ENCODE measurements at places on chromosomes 6 and 20.

DNA sequence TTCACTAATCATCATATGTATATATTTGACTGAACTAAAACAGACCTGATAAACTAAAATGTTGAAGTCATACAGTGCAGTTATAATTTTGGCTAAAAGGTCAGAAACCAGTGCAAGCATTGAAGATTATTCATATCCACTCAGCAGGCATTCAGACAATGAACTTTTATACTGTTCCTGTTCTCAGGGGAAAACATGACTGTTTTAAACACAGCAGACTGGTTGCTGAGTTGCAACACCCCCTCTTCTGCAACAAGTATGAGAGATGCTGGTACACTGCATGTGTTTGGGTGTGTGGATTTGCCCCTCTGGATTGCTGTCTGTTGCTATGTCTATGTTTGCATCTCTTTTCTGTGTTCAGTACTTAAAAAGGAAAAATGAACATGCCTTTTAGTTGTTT, 206.8 kb downstream of the EYA4 start:
- no peak for ATAC-seq

DNA sequence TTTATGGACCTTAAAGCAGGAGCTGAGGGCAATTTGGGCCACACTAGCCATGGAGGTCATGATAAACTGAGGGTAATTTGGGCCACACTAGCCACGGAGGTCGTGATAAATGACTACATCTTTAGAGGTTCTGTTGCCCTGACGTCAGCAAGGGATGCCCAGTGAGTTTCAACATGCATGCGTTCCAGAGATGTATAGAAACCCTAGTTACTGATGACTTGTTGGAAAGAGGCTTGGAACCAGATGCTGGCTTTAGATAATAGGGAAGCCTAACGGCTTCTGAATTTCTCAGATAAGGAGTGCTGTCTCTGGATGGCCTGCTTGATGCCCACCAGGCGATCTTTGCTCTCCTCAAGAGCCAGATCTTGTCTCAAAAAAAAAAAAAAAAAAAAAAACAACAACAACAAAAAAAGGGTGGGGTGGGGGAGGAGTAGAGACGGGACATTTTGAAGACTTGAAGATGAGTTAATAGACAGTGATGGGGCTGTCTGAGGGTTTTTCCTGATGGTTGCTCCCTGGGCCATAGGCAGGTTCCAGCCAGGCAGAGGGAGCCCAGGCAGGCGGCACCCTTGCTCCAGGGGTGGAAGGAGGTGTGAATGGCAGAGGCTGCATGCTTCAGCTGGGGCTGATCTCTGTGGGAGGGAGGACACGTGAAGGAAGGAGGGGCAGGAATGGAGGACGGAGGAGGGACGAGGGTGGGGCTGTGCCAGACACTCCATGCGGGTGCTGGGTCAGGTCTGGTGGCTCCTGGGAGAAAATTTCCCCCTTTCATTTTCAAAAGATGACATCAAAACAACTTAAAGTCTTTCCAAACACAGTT, 27.0 kb upstream of the FRMD1 start:
- ATAC-seq, result no peak

- ATAC-seq, result no peak
Measured at GRCh38 chr6:113010196-113010989, 663.3 kb downstream of the RFPL4B start.

DNA sequence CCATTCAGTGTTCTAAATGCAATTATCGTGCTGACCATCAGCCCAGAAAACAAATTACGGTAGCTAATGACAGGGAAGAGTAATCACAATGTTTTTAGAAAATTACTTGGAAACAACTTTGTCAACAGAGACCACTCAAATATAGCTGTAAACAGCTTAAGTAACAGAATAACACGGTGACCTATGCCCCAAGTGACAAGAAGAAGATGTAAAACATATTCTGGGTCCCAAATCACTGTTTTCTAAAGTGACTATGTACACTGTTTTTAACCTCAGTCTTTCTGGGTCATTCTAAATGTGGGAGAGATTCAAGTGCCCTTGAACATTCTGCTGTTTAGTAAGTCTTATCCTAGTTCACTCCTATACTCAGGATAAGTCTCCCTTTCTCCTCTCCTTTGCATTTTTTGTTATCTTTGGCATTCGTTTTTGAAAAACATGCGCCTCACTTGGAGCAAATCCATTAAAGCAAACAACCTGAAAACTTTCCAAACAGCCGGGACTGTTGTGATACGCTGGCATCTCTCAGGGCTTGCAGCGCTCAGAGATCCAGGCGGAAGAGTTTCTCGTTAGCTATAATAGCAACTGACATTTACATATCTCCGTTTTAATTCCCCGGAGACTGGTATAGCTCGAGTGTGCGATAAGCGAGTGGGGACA, 114.5 kb upstream of the SOX4 start:
- ATAC-seq, result no peak

- ATAC-seq, result no peak
Measured at GRCh38 chr20:7352165-7352564, 584.7 kb downstream of the BMP2 start.

GRCh38 chr20:6347916-6348315, 225.1 kb upstream of the FERMT1 start:
- ATAC-seq, result no peak

All from activated CD4-positive, CD25-positive, alpha-beta regulatory T cell treated with anti-CD3 and anti-CD28 coated beads, Interleukin-2, amount 50 U/mL, for 24 hours (primary cell).